ENCODE measurements at places on chromosomes 3 and 15.

DNA sequence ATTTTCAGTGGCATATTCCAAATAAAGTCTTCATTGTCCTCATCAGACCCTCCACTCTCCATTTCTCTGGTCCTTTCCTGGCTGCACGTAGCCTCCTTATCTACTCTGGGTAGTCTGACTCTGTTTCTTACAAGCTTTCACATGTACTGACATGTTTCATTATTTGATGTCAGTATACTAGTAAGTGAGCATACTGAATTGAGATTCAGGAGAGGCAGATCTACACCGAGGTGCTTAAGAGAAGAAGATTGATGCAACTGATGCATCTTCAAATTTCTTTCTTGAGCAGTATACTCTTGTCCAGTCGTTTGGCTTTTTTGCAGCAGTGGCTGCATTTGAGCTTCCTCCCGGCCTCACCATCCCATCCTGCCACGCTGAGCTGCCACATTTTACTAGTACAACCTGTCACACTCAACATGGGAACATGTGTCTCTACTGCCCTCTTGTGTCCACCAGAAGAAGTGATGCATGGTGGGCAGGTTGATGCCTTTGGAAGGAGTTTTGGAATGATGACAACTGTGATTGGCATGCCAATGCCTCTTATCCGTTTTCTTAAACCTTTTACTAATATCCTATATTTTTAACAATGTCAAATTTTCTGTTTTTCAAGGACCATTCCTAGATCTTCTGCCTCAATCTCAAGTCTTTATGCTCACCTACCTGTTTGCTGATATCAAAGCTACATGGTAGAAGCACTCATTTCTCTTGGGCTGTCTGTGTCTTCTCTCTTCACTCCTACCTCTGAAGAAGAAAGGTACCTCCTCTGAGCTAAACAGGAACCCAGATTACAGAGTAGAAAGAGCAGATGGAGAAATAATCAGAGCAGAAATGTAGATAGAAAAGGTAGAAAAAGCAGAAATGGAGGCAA, 38.7 kb downstream of the GUCA1C start:
- no peak for DNase-seq

GRCh38 chr3:69856965-69857705, 117.9 kb downstream of the MITF start:
- no peak for DNase-seq

DNA sequence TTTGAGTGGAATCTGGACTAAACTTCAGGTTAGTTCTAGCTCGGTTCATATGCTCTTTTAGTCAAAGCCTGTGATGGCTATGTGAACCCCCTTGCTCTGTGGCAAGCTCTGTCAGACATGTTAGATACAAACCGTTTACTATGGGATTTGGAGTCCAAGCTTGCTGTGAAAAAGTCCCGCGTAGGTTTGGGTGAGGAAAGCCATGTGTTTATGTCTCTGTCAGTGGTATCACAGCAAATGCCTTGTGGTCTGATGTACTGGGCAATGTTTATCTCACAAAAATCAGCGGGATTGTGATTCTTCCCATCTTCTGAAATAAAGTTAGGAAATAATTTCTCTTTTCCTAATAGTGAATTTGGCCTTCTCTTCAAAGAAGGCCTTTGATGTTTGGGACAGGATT, 5.0 kb downstream of the BOC start:
- DNase-seq, result no peak

DNA sequence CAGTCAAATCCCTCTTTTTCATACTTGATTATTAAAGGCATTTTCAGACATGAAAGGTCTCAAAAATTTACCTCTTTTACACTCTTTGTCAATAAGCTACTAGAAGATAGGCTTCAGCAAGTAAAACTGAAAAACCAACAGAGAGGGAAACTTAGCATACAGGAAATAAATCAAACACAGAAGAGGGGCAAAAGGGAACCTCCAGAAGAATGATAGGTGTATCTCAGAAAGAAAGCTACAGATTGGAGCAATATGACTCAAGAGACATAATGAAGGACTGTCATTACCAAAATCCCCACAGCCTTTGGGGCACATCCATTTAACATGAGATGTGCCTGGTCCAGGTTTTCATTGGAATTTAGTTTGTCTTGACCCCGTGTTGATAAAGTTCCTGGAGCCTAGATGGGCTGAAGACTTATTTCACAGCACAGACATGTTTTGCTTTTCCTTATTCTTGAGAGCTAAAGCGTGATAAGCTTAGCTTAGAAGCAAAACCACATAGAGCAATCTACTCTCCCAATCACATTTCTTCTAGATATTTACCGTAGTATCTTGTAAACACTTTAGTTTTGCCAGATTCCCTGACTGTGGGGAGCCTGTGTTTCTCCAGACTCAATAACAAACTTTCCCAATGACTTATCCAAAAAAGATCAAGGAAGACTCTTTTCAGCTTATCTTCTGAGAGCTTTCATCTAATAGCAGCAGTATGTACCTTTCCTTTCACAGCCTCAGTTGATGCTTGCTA, 11.7 kb downstream of the LRRFIP2 start:
- DNase-seq, result no peak

DNA sequence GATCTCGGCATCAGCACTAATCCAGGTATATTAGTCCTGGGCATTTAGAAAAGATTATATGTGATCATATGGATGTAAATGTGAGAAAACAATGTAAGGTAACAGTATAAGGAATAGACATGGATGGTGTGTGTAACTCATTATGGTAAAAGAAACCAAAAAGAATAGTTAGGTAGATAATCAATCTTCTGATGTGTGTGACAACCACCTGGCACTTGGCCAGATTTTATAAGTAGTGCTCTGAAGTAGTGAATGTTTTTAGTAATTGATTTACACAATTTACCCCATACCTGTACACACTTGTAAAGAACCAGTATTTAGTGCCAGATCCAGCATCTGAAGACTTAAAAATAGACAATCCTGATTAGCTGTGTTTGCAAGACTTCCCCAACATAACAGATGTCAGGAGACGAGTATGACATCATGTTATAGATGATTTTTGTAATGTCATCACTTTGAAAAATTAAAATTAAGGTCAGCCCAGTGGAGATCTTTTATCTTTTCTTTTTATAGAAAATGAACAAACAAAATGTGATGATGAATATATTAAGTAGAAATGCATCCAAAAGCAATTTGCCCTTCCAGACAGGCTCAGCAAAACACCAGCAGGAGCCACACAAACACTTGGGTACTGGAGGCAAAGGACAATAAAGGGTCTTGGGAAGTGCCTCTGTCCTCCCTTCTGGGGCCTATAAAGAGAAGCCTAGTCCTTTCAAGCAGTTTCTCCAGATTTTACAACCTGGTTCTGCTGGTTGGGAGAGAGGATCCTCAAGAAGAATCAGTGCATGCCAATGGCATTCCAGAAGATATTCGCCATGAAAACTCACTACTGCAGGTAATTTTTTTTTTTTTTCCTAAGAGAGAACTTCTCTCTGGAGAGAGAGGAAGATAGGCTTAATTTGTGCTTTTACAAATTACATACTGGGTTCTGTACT, 140.7 kb downstream of the MECOM start:
- no peak for DNase-seq

- no peak for DNase-seq
Measured at GRCh38 chr3:3082234-3082924, 27.8 kb downstream of the IL5RA start.

- no peak for DNase-seq
Measured at GRCh38 chr3:127208483-127209100, 15.7 kb downstream of the PRR23E start.

DNA sequence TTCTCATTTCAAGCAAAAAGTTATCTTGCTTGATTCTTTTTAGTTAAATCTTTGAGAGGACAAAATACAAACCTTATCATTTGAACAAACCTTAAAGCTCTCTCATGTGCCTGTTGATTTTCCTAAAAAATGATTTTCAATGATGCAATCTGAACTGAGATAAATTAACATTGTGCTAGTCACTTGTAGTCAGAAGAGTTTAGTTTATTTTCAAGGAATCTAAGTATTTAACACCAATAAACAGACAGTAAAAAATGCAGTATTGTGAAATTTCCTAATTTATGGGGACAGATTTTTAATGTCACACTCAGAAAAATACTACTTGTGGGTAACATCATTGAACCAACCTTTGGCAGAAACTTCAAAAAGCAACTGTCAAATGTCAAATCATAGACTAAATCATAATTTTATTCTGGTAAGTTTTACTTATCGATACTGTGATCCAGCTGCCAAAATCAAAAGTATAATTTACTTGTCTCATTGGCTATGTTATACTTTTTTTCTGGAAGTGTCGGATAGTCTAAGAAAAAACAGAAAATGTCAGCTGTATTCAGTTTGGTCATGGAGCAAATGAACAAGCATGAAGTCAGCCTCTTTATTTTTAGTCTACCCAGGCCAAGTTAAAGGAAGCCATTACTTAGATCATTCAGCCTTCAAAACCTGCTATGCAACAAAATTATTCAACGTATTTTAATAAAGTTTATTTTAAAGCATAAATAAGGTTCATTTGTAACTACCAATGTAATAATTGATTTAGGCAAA, 52.4 kb upstream of the FNDC3B start:
- no peak for DNase-seq
